ENCODE measurements at places on chromosomes 7 and 10.
A peak's percentile ranks its signal among the peaks of the same experiment; 100 is the strongest.

DNA sequence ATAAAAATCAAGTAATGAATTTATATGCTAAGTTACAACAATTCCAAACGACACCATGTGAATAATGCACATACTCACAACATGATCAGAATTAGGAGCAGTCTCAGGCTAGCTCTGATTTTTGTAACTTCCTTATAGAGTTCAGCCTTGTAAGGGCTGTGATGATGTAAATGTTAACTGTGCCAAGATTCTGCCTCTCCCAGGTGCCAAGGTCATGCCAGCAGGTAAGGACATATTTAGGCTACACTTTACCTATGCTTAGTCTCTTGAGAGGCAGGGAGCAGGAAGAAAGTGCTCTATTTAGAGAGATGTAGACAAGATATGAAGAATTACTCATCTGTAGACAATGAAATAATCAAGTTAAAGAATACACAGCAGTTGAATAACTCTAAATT lies 53.6 kb upstream of the AGR3 start:
- no peak for DNase-seq
- H3K27ac ChIP-seq, result no peak overlapping the region
- H3K4me3 ChIP-seq, result no peak overlapping the region
- no peaks in the 10 kb centered on the region for H3K4me1 ChIP-seq
- no peaks in the 10 kb centered on the region for H3K36me3 ChIP-seq

DNA sequence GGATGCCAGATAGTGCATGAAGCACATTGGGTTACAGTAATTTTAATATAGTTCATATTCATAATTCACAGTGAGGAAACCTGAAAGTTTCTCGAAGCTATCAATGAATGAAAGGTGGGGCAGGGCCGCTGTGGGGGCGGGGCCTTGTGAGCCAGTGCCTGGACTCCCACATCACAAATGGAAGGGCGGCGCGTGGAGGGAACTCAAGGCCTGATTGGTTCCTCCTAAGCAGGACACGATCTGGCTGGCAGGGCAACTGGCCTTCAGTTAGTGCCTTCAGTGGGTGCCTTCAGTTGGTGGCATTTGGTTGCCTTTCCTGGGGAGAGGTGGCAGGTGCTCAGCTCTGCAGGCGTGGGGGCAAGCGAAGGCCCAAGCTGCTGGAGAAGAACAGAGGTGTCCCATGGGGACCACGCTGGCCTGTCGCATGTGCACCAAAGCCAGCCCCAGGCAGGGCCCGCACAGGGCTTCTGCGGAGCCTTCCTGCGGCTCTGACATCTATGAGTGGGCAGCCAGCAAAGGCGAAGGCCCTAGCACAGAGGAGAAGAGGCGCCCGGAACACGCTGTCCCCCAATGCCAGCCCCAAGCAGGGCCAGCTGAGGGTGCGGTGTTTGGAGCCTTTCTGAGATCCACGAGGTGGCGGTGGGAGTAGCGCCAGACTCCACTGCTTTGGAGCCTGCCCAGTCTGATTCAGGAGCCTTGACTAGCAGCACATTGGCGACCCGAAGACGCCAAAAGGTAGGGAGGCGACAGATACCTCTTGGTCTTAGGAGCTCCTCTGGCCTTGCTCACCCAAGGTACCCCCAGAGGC lies 118.0 kb upstream of the PDSS1 start:
- DNase-seq, result no peak
- no peaks in the 10 kb centered on the region for H3K36me3 ChIP-seq
- H3K4me3 ChIP-seq, result no peak overlapping the region
- H3K4me1 ChIP-seq, result no peaks in the 10 kb centered on the region

GRCh38 chr7:12827920-12828319 lies 140.5 kb downstream of the ARL4A start:
- H3K27me3 ChIP-seq, result no peaks in the 10 kb centered on the region
- H3K4me3 ChIP-seq, result no peak overlapping the region
- no peak overlapping the region for H3K27ac ChIP-seq
- H3K4me1 ChIP-seq, result no peaks in the 10 kb centered on the region

- H3K4me3 ChIP-seq, result no peak overlapping the region
- H3K4me1 ChIP-seq, result peaks cover 4% of the 10 kb centered on the region
- no peaks in the 10 kb centered on the region for H3K36me3 ChIP-seq
- no peak for DNase-seq
- H3K27me3 ChIP-seq, result no peaks in the 10 kb centered on the region
These were observed 43.6 kb upstream of the JAZF1 start for GRCh38 chr7:28224172-28224571.

DNA sequence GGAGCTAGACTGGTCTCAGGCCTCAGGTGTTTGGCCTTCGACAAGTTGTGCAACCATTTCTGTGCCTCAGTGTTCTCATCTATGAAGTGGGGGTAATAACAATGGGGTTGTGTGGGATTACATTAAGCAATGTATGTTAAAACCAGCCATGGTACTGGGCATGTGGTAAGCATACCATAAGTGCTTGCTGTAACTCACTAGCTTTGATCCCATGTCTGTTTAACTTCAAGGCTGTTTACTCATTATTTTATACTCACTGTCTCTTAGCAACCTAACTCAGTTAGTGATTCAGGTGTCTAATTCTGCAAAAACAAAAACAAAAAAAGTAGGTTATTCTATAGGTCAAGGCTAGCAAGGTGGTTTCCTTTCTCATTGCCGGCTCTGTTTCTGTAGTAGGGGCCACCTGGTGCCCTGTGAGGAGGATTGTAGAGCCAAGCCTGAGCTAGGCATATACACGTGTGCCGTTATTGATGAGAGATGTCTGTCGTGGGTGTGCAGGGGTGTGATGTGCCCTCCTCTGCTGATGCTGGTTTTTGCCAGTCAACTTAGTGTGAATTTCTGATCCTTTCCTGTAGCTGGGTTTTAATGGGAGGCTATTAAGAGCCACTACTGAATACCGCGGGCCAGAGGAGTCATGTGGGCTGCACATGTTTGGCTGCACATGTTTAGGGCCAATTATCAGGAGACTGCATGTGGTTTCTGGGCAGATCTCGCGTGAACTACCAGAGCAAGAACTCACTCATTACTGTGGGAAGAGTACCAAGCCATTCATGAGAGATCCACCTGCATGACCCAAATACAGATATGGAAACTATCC lies 56.2 kb downstream of the EEPD1 start:
- no peak for DNase-seq
- no peaks in the 10 kb centered on the region for H3K4me1 ChIP-seq
- H3K27ac ChIP-seq, result no peak overlapping the region
- no peak overlapping the region for H3K4me3 ChIP-seq
- H3K27me3 ChIP-seq, result no peaks in the 10 kb centered on the region
- no peaks in the 10 kb centered on the region for H3K36me3 ChIP-seq

GRCh38 chr10:86365346-86366032 lies 1.1 kb downstream of the GRID1 start:
- H3K27ac ChIP-seq, result no peak overlapping the region
- H3K4me3 ChIP-seq, result peak overlapping the region; percentile 22
- H3K27me3 ChIP-seq, result peaks cover 74% of the 10 kb centered on the region
- H3K4me1 ChIP-seq, result peaks cover 10% of the 10 kb centered on the region
- DNase-seq, result no peak

GRCh38 chr7:120792861-120793130 lies 65.1 kb downstream of the TSPAN12 start:
- H3K27me3 ChIP-seq, result no peaks in the 10 kb centered on the region
- no peaks in the 10 kb centered on the region for H3K4me1 ChIP-seq
- no peak overlapping the region for H3K27ac ChIP-seq
- no peak for DNase-seq
- no peaks in the 10 kb centered on the region for H3K36me3 ChIP-seq

DNA sequence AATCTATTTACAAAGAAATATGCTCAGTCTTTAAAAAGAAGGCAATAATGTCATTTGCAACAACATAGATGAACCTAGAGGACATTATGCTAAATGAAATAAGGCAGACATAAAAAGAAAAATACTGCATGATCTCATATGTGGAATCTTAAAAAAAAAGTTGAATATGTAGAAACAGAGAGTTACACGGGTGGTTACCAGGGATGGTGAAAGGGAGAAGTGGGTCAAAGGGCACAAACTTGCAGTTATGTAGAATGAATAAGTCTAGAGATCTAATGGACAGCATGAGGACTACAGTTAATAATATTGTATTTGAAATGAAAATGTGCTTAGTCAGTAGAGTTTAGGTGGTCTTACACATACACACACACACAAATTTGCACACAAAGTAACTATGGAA lies 88.2 kb upstream of the CCDC71L start:
- no peak overlapping the region for H3K4me3 ChIP-seq
- H3K4me1 ChIP-seq, result no peaks in the 10 kb centered on the region
- no peak overlapping the region for H3K27ac ChIP-seq
- H3K36me3 ChIP-seq, result no peaks in the 10 kb centered on the region
- no peaks in the 10 kb centered on the region for H3K27me3 ChIP-seq
- DNase-seq, result no peak

GRCh38 chr7:27501001-27501400 lies 161.7 kb downstream of the HIBADH start:
- H3K27me3 ChIP-seq, result no peaks in the 10 kb centered on the region
- no peaks in the 10 kb centered on the region for H3K4me1 ChIP-seq
- H3K4me3 ChIP-seq, result no peak overlapping the region

GRCh38 chr10:91220194-91220953 lies at the start of gene PCGF5:
TSS of gene PCGF5 (plus strand) at chr10:91220663. CDS start at chr10:91222872, 2,209 bp downstream.
- no peak for DNase-seq
- no peaks in the 10 kb centered on the region for H3K36me3 ChIP-seq
- H3K27ac ChIP-seq, result no peak within 1 kb of the TSS
- H3K4me3 ChIP-seq, result peak within 1 kb of the TSS; percentile 64
- peaks cover 13% of the 10 kb centered on the region for H3K27me3 ChIP-seq
- peaks cover 2% of the 10 kb centered on the region for H3K4me1 ChIP-seq

DNA sequence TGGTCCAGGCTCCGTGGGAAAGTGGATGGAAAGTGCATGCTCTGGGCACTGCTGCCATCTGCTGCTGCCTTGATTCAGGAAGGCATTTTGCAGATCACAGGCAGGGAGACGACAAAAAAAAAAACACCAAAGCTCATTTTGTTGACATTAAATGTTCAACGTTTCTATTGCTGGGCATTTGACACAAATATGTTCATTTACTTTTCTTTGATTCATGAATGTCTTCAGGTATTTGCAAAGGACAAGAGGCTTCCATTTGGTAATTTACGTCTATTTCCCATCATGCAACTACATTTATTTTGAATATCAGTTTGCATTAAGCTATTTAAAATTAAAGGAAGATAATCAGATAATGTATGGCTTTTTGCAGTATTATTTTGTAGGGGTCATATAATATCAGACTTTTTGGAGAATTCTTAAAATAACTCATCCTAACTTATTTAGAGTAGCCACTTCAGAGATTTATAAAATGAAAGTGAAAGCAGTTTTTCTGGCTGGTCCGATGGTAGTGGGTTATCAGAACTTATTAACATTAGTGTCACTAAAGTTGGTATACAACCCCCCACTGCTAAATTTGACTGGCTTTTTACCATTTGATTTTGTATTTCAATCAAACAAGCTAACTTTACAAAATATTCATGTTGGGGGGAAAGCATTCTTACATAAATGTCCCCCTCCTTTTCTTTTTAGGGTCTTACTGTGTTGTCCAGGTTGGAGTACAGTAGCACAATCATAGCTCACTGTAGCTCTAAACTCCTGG lies 65.3 kb downstream of the PDIA4 start:
- no peaks in the 10 kb centered on the region for H3K27me3 ChIP-seq
- H3K36me3 ChIP-seq, result no peaks in the 10 kb centered on the region
- H3K4me1 ChIP-seq, result no peaks in the 10 kb centered on the region
- H3K27ac ChIP-seq, result no peak overlapping the region

GRCh38 chr10:8618834-8619233 lies 564.3 kb downstream of the GATA3 start:
- no peak overlapping the region for H3K27ac ChIP-seq
- DNase-seq, result no peak
- no peak overlapping the region for H3K4me3 ChIP-seq

- no peak overlapping the region for H3K27ac ChIP-seq
- no peak for DNase-seq
- H3K27me3 ChIP-seq, result peaks cover 11% of the 10 kb centered on the region
- peak overlapping the region; percentile 54 for H3K4me3 ChIP-seq
- no peaks in the 10 kb centered on the region for H3K36me3 ChIP-seq
These were observed 1.4 kb downstream of the ST8SIA6 start for GRCh38 chr10:17453035-17453372.

GRCh38 chr7:47591655-47592572 lies 10.0 kb upstream of the TNS3 start:
- no peaks in the 10 kb centered on the region for H3K27me3 ChIP-seq
- no peak for DNase-seq
- H3K27ac ChIP-seq, result no peak overlapping the region
- no peaks in the 10 kb centered on the region for H3K36me3 ChIP-seq

GRCh38 chr10:69086001-69086509 lies 1.8 kb upstream of the SRGN start:
- H3K4me1 ChIP-seq, result peaks cover 3% of the 10 kb centered on the region
- H3K36me3 ChIP-seq, result no peaks in the 10 kb centered on the region
- no peak overlapping the region for H3K4me3 ChIP-seq
- H3K27ac ChIP-seq, result no peak overlapping the region
- no peak for DNase-seq
- H3K27me3 ChIP-seq, result no peaks in the 10 kb centered on the region

DNA sequence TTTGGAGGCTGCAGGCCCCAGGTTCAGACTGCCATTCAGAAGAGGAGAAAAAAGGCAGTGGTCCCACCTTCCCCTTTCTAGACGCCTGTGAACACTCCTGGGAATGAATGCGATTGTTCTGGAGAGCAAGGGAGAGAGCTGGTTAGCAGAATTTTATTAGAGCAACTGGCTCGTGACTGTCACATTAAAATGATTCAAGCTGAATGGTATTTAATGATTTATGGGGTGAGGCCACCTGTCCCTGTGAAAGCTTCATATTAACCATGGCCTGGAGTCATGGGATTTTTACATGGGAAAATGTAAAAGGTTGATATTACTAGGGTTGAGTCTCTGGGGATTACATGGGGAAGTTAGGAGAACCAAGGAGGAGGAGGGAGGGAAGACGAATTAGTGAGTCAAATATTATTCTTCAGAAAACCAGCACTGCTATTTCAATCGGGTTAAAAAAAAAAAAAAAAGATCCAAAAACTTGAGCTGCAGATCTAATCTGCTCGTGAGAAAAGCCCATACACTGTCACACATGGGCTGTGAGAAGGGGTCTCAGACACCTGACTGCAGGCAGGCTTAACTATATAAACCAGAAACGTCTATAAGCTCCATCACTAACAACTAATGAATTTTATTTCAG lies 8.3 kb downstream of the CXCL12 start:
- H3K4me1 ChIP-seq, result peaks cover 10% of the 10 kb centered on the region
- H3K4me3 ChIP-seq, result no peak overlapping the region
- H3K27me3 ChIP-seq, result no peaks in the 10 kb centered on the region
- H3K27ac ChIP-seq, result no peak overlapping the region
- DNase-seq, result no peak

All from iPS DF 6.9 (cell line).